ENCODE measurements at places on chromosomes 11 and 22. TPM values are rescaled to one million over a fixed set of nuclear protein-coding genes. Genes with fewer than 3 reads are reported as not detected.

DNA sequence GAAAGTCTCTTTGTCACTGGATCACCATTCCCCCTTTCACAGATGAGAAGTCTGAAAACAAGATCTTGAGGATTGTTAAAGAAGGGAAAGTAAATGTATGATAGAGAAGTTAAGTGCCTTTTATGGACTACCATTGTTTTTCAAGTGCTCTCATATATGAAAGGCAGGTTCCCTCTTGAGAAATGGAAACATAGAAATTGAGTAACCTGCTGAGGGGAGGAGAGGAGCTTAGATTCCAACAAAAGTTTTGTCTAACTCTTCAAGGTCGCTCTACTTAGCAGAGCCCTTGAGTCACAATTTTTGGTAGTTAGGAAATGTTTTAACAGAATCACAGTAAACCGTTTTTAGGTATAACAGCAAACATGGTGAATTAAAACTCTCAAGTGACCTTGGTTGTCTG lies 80.1 kb downstream of the SVIP start:
- H3K36me3 ChIP-seq = no peaks in the 10 kb centered on the region
- no peak overlapping the region for H3K4me3 ChIP-seq
- no peak for DNase-seq
- peaks cover 17% of the 10 kb centered on the region for H3K27me3 ChIP-seq
- H3K27ac ChIP-seq = no peak overlapping the region
- peaks cover 3% of the 10 kb centered on the region for H3K4me1 ChIP-seq

DNA sequence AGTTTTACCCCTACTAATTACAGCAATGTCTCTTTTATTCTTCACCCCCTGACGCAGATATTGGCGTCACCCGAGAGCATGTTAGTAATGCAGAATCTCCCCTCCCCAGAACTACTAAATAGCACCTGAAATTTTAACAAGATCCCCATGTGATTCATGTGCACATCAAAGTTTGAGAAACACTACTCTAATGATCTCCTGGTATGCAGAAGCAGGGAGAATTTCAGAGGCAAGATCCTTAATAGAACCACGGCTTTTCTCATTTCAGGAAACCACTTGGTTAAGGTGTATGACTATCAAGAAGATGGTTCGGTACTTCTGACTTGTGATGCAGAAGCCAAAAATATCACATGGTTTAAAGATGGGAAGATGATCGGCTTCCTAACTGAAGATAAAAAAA lies 5.3 kb downstream of the CD3G start:
- peaks cover 44% of the 10 kb centered on the region for H3K4me1 ChIP-seq
- peak overlapping the region; percentile 12 for H3K4me3 ChIP-seq
- H3K36me3 ChIP-seq = peaks cover 19% of the 10 kb centered on the region
- no peak for DNase-seq
- H3K27ac ChIP-seq = peak overlapping the region; percentile 100

The CFAP68 gene
- total RNA-seq = 23.8 TPM

DNA sequence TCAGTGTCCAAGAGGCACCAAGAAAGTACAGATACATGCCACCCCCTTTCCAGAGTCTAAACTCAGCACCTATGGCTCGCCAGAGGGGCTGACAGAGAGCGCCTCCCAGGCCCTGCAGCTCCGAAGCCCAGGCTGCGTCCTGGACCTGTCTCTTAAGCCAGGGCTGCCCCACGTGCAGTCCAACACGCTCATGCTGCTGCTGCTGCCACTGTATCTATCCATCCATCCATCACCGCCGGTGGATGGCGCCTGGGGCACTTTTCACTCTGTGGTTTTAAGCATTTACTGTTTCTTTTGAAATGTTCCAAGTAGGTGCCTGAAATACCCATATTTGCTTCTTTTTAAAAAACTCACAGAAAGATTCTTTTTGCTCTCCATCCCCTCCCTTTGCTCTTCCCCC lies 41.8 kb downstream of the MACROD1 start:
- peaks cover 2% of the 10 kb centered on the region for H3K4me1 ChIP-seq
- H3K27me3 ChIP-seq = no peaks in the 10 kb centered on the region
- no peaks in the 10 kb centered on the region for H3K36me3 ChIP-seq
- H3K4me3 ChIP-seq = no peak overlapping the region
- no peak for DNase-seq
- H3K27ac ChIP-seq = no peak overlapping the region

DNA sequence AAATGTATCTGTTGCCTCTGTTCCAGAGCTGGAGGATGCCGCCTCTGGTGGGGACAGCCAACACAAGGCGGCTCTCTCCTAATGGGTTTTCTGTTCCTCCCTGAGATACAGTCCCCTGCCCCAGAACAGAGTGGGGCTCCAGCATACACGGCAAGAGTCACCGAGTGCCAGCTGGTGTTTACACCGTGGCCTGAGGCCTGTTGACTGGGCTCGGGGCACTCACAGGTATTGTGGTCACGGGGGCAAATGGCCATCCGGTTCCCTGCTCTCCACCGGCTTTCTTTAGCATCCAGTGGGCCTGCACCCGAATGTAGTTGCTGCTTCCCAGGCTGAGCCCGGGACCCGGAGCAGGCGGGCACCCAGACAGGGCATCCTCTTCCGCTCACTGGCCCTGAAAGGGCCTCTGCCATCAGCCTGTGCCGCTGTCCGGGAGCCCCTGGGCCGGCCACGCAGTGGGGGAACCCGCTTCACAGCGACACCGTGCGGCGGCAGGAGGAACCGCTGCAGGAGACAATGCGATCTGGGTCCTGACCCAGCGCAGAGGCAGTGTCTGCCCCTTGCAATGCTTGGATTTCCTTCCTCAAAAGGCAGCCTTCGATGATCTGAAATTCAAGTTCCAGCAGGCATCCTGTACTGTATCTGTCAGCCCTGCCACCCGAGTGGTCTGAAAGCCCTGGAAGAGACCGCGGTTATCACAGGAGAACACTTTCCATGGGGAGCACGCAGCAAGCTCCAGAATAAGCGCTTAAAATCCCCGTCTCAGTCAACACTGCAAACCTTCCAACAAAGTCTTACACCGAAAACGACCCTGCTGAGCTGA lies 859 bp upstream of the KRTAP5-5 start:
- no peak overlapping the region for H3K27ac ChIP-seq
- H3K4me3 ChIP-seq = no peak overlapping the region
- peaks cover 39% of the 10 kb centered on the region for H3K27me3 ChIP-seq
- peak; percentile 47 for DNase-seq
- H3K4me1 ChIP-seq = peaks cover 13% of the 10 kb centered on the region
- peaks cover 4% of the 10 kb centered on the region for H3K36me3 ChIP-seq

GRCh38 chr11:58941838-58942237 lies 2.5 kb downstream of the GLYATL1 start:
- H3K36me3 ChIP-seq = no peaks in the 10 kb centered on the region
- no peaks in the 10 kb centered on the region for H3K4me1 ChIP-seq
- no peak for DNase-seq
- H3K27ac ChIP-seq = no peak overlapping the region

- no peak for DNase-seq
- no peak overlapping the region for H3K4me3 ChIP-seq
- peaks cover 8% of the 10 kb centered on the region for H3K4me1 ChIP-seq
- no peak overlapping the region for H3K27ac ChIP-seq
- H3K36me3 ChIP-seq = peaks cover 2% of the 10 kb centered on the region
- no peaks in the 10 kb centered on the region for H3K27me3 ChIP-seq
Measured at GRCh38 chr11:95599959-95600586, 189.5 kb downstream of the FAM76B start.

DNA sequence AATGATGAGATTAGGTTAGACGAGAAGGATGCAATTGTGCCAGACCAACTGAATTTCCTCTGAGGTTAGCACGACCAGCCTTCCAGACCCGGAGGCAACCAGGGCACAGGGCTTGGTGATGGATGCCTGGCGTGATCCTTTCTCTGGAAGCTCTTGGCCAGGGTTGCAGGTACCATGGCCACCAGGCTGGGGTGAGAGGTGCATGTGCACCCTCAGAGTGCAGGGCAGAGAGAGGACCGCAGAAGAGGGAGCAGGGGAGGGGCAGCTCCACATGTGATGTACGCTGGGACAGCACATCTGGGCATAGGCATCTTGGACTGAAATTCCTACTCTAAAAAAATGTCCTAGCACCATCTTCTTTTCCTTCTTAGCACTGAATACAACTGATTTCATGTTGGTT lies 10.9 kb downstream of the KCNJ1 start:
- peaks cover 7% of the 10 kb centered on the region for H3K36me3 ChIP-seq
- peaks cover 17% of the 10 kb centered on the region for H3K4me1 ChIP-seq
- H3K4me3 ChIP-seq = no peak overlapping the region
- peak overlapping the region; percentile 27 for H3K27ac ChIP-seq
- H3K27me3 ChIP-seq = peaks cover 11% of the 10 kb centered on the region

GRCh38 chr22:44045145-44045544 lies 21.0 kb downstream of the PARVB start:
- H3K36me3 ChIP-seq = peaks cover 2% of the 10 kb centered on the region
- peaks cover 12% of the 10 kb centered on the region for H3K4me1 ChIP-seq

DNA sequence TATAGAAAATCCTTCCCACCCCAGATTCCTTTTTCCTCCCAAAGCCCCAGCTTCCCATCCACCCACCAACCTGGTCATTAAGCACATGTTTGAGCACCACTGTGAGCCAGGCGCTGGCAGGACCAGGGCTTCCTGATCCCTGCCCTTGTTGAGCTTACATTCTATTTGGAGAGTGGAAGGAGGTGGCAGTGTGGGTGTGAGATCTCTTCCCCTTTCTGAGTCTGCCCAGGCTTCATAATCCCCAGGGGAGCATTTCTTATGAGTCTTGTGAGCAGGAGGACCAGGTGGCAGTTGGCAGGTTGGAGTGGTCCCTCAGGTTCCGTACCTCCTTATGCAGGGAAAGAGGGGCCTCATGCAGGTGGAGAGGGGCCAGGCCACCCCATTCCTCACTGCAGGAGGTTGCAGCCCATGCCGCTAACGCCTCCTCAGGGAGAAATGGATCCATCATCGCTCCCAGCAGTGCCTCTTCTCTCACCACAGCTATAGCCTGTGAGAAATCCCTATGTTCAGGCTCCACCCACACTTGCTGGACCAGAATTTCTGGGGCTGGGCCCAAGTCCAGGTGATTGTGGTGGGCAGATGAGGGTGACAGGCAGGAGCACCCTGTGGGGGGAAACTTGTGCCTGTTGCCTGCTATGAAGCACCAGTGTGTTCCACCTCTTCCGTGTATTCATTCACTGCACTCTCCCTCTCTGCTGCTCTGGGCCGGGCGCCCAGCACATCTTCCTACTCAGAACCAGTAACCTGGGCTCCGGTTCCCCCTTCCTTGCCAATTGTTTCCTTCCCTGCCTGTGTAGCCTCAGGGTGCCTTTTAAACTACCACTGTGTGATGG lies 23.5 kb downstream of the UBE2L3 start:
- H3K27ac ChIP-seq = peak overlapping the region; percentile 56
- H3K36me3 ChIP-seq = peaks cover 14% of the 10 kb centered on the region
- no peaks in the 10 kb centered on the region for H3K27me3 ChIP-seq
- DNase-seq = no peak
- no peak overlapping the region for H3K4me3 ChIP-seq

GRCh38 chr22:17213976-17214375 lies 5.3 kb downstream of the ADA2 start:
- no peak overlapping the region for H3K4me3 ChIP-seq
- peak overlapping the region; percentile 91 for H3K27ac ChIP-seq
- peaks cover 39% of the 10 kb centered on the region for H3K4me1 ChIP-seq
- no peak for DNase-seq

The BIK gene
- 3.8 TPM for total RNA-seq

The IL18BP gene
- 25.7 TPM for total RNA-seq

GRCh38 chr11:68840661-68841653 lies 759 bp downstream of the CPT1A start:
- no peaks in the 10 kb centered on the region for H3K27me3 ChIP-seq
- no peaks in the 10 kb centered on the region for H3K36me3 ChIP-seq
- peak overlapping the region; percentile 91 for H3K27ac ChIP-seq
- peaks cover 24% of the 10 kb centered on the region for H3K4me1 ChIP-seq
- DNase-seq = no peak

The IL10RA gene
- 262 TPM for total RNA-seq

- H3K4me1 ChIP-seq = peaks cover 24% of the 10 kb centered on the region
- H3K4me3 ChIP-seq = no peak overlapping the region
- peaks cover 2% of the 10 kb centered on the region for H3K36me3 ChIP-seq
- peak overlapping the region; percentile 67 for H3K27ac ChIP-seq
- DNase-seq = no peak
Measured at GRCh38 chr11:78420796-78421209, 3.2 kb upstream of the GAB2 start.

GRCh38 chr11:77530879-77531278 lies 57.0 kb upstream of the PAK1 start:
- no peaks in the 10 kb centered on the region for H3K4me1 ChIP-seq
- H3K36me3 ChIP-seq = peaks cover 6% of the 10 kb centered on the region
- no peak overlapping the region for H3K4me3 ChIP-seq
- no peak for DNase-seq
- H3K27ac ChIP-seq = no peak overlapping the region
- peaks cover 11% of the 10 kb centered on the region for H3K27me3 ChIP-seq

The CRYBB3 gene
- total RNA-seq = not detected

The C22orf15 gene
- total RNA-seq = 0.81 TPM

- H3K4me3 ChIP-seq = no peak overlapping the region
- no peaks in the 10 kb centered on the region for H3K36me3 ChIP-seq
- H3K4me1 ChIP-seq = no peaks in the 10 kb centered on the region
- H3K27me3 ChIP-seq = no peaks in the 10 kb centered on the region
- no peak for DNase-seq
Measured at GRCh38 chr11:99327066-99327465, 306.3 kb downstream of the CNTN5 start.

DNA sequence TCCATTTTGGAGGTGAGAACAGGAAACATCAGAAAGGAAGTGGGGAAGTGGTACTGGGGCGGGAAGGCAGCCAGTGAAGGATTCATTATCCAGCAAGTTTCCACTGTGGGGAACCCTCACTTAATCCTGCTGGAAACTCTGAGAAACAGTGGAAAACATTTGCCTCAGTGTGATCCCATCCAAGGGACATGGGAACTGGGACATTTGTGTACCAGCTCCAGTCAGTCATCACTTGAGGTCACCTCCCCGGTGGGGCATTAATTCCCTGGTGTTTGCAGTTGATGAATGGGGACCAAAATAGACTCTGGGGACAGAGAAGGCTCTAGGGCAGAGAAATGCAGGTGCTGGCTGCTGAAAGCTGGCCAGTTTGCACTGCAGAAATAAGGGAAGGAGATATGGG lies 599.9 kb downstream of the BUD13 start:
- H3K36me3 ChIP-seq = no peaks in the 10 kb centered on the region
- no peak for DNase-seq
- H3K4me1 ChIP-seq = peaks cover 2% of the 10 kb centered on the region
- no peak overlapping the region for H3K27ac ChIP-seq
- peaks cover 27% of the 10 kb centered on the region for H3K27me3 ChIP-seq

DNA sequence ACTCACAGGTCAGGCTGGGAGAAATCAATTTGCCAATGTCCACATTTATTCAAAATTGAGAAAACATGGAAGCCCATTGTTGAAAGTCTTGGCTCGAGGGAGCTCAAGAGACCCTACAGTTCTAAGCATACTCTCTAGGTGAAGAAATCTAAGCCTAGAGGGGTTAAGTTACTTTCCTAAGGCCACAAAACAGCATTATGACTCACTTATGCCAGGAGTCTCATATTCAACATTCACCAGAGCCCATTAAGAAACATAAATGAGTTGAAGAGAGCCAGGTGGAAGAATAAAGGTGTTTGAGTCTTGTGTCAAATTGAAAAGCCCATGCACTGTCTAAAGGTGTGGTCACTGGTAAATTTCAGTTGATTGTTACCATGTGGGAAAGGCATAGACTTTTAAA lies 108.1 kb downstream of the INSC start:
- no peaks in the 10 kb centered on the region for H3K4me1 ChIP-seq
- H3K4me3 ChIP-seq = no peak overlapping the region
- H3K36me3 ChIP-seq = no peaks in the 10 kb centered on the region
- peaks cover 11% of the 10 kb centered on the region for H3K27me3 ChIP-seq
- no peak overlapping the region for H3K27ac ChIP-seq
